Skin of body (tissue), 3 donors: ENCODE measurements at places on chromosomes 2 and 18.

DNA sequence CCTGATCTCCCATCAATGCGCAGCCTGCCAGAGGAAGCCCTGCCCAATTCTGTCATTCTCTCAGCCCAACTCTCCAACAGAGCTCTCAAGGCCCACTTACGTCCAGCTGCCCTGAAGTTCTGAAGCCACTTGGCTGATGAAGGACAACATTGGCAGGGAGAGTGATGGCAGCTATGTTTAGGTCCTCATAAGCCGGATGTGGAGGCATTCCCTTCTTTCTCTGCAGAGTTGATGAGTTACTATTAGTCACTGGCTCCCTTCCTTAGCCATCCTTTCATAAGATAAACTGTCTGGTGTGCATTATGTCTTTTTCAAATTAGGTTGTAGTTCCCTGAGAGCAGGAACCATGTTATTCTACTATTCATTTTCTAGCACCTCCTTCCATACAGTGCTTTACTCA lies 22.5 kb upstream of the TACR1 start:
- no peak for DNase-seq

- DNase-seq: no peak
Measured at GRCh38 chr18:70377317-70377799, 88.5 kb downstream of the SOCS6 start.

GRCh38 chr2:30361751-30362394 lies 85.2 kb upstream of the LCLAT1 start:
- no peak for DNase-seq

- DNase-seq: no peak
Measured at GRCh38 chr2:204116159-204116792, 179.7 kb downstream of the ICOS start.

GRCh38 chr2:208175840-208176153 lies 12.4 kb upstream of the CRYGA start:
- DNase-seq: no peak

- peak; percentile 8 for DNase-seq
Measured at GRCh38 chr2:60882971-60883753, 1.8 kb downstream of the REL start.

- no peak for DNase-seq
Measured at GRCh38 chr2:161135951-161136593, 24.2 kb upstream of the TANK start.

- DNase-seq: no peak
Measured at GRCh38 chr2:101986804-101987740, 4.7 kb upstream of the IL1R2 start.

DNA sequence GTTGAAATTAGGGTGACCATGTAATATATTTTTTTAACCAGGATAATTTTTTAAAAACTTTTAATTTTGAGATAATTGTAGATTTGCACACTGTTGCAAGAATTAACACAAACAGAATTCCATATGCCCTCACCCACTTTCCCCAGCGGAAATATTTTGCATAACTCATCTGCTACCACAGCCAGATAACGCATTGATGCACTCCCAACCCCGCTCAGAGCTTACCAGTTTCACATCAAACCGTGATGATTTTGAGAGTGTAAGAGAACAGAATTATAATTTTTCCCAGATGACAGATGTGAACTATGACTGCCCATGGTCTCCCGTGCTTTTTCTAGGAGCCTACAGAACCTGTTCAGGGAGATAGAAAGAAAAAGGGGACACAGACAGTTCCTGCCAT lies 35.2 kb upstream of the LDLRAD4 start:
- no peak for DNase-seq

DNA sequence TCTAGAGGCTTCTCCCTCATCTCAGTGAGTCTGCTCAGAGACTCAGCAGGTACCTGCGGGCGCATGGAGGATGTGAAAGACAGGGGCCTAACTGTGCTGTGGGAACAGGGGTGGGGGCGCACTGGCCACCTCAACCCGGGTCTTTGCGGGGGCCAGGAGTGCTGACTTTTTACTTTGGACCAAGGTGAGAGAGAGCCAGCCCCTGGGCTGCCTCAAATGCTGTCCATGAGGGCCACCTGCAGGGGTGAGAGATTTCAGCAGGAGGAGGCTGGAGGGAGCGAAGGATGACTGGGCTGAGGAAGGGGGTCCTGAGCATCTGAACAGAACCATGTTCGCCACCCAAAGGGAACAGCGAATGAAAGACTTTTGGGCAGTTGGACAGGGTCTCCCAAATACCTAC lies 129.4 kb downstream of the TNS1 start:
- DNase-seq: no peak

DNA sequence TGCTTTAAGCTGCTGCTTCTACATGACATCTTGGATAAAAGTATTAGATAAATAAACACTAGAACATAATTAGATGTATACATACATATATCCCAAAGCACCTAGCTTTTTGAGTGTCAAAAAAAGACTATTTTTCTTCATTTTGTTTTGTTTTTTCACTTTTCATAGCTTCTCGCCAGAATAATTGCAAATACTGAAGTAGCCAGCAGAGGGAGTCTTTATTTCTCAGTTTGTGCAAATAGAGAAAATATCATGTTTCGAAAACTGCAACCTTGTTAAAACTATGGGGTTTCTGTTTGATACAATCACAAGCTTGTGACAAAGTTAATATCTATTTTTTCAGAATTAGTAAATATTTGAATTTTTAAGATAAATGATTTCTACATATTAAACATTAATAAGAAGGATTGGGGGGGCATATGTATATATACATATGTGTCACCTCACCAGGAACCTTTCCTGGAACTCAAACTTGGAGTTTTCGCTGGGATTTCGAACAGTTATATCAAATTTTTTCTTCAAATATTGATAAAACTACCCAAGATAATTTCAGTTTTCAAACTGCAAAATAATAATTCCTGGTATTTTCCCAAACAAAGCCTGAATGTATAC lies 61.0 kb downstream of the GRB14 start:
- peak; percentile 4 for DNase-seq

GRCh38 chr2:185522472-185522871 lies 216.1 kb upstream of the FSIP2 start:
- DNase-seq: no peak

DNA sequence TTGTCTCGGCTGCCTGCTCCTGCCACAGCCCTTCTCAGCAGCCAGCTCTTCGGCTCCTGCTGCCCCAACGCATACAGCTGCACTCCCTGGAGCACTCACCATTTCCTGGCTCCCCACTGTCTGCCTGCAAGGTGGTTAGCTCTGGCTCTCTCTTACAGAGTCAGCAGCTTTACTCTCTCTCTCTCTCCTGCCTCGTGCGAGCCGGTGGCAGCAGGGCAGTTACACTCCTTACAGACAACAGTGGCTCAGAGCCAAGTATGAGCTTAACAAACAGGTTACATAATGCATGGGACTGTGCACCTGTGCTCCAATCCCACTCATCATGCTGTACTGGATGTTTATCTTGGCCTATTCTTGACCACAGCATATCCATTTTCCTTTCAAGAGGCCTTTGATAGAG lies 47.4 kb upstream of the DNAJC10 start:
- no peak for DNase-seq

GRCh38 chr2:118945881-118946280 lies 3.9 kb downstream of the MARCO start:
- DNase-seq: peak; percentile 32

GRCh38 chr18:47932603-47933002 lies 2.1 kb upstream of the SMAD2 start:
- DNase-seq: no peak

- DNase-seq: no peak
Measured at GRCh38 chr18:43682196-43682595, 404.9 kb upstream of the SYT4 start.

- DNase-seq: no peak
Measured at GRCh38 chr2:141582213-141582612, 548.6 kb downstream of the LRP1B start.

DNA sequence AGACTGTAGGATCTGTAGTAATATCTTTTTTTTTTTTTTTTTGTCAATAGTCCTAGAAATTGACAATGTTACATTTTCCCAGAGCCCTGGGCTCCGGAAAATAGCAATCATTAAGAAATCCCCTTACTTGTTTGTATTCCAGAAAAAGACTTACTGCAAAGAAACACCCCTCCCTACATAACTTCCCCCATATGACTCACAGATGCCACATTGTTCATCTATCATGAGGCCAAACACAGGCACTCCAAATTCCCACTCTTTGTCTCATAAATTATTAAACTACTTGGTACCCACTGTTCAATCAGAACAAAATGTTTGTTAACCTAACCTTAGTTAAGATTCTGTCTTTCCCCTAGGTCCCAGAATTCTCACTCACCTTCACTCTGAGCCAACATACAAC lies 53.5 kb downstream of the TEX51 start:
- peak; percentile 16 for DNase-seq

DNA sequence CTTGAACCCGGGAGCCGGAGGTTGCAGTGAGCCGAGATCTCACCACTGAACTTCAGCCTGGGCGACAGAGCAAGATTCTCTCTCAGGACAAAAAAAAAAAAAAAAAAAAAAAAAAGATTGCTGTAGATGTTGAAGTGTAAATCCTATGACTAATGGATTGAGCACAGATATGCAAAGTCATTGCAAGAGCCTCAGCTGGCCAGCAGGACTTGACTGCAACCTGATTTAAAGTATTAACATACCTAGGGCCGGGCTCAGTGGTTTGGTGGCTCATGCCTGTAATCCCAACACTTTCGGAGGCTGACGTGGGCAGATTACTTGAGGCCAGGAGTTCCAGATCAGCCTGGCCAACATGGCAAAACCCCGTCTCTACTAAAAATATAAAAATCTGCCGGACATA lies 103.4 kb upstream of the MSH2 start:
- no peak for DNase-seq

DNA sequence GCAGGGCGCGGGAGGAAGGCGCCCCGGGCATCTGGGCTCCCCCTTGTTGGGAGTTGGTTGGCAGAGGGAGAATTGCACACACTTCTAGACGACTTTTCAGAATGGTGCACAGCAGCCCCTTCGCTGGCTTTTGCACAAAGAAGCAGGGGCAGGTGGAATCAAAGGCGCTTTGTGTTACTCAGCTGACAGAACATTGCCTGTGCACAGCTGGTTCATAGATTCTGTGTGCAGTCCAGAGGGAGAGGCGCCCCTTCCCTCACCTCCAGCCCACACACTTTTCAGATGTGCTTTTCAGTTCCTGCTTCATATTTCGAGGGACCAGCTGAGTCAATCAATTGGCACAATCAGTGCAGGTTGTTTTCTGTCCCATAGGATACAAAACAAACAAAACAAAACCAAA lies 348.4 kb upstream of the RAB12 start:
- DNase-seq: no peak

GRCh38 chr2:32594573-32594972 lies 33.3 kb upstream of the TTC27 start:
- DNase-seq: no peak

DNA sequence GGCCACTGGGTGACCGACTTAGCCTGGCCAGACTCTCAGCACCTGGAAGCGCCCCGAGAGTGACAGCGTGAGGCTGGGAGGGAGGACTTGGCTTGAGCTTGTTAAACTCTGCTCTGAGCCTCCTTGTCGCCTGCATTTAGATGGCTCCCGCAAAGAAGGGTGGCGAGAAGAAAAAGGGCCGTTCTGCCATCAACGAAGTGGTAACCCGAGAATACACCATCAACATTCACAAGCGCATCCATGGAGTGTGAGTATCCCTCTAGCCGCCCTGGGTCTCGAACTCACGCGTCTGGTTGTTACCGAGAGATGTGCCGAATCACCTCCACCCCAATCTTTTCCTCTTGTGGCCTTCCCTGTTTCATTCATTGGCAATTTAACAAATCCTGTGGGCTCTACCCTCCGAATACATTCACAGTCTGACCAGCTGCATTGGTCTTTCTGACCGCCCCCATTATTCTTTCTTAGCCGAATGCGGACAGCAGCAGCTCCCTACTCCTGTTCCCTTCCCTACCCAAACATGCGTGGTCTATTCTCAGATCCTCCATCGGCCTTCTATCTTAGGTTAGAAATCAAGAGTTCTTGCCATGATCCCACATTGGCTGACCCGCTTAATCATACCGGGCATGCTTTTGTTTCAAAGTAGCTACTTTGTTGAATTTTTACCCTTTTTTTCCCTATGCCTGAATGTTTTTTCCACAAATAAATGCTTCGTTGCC lies 631 bp downstream of the RPL31 start:
- DNase-seq: no peak

GRCh38 chr2:207139552-207139951 lies 26.2 kb downstream of the KLF7 start:
- no peak for DNase-seq

- no peak for DNase-seq
Measured at GRCh38 chr2:214077727-214078126, 333.1 kb upstream of the VWC2L start.

GRCh38 chr2:163175294-163175693 lies 336.7 kb upstream of the KCNH7 start:
- DNase-seq: no peak

- DNase-seq: no peak
Measured at GRCh38 chr18:41323044-41323443, 632.0 kb upstream of the PIK3C3 start.

- DNase-seq: no peak
Measured at GRCh38 chr2:11203480-11203879, 48.2 kb downstream of the SLC66A3 start.

DNA sequence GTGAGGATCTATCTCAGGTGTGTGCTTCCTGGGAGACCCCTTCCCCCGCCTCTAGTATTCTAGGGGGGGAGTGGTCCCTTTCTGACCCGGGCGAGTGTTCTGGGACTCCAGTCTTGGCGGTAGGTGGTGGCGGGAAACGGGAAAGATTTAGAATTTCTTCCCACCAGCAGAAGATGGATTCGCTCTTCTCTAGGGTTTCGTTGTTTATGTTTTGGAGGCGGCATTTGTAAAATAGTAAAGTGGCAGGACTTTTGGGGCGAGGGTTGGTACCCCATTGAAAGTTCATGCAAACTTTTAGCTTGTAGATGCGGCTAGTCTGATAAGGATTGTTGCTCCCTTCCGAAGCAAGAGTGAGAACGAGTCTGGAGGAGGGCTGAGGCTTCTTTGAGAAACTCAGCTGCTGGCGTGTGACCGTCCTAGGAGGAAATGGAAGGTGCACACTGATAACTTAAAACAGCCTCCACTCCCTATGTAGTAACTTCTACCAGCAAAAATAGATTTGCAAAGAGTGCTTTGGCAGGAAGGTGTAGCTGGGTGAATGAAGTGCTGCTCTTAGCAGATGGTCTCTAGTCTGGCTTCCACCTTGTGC lies 412 bp downstream of the GPD2 start:
- peak; percentile 75 for DNase-seq

GRCh38 chr2:135875491-135876065 lies 665 bp downstream of the MCM6 start:
- peak; percentile 11 for DNase-seq

GRCh38 chr2:44731505-44731904 lies 210.0 kb upstream of the SIX3 start:
- no peak for DNase-seq

- no peak for DNase-seq
Measured at GRCh38 chr2:58973811-58974281, 732.7 kb upstream of the FANCL start.
